Subcutaneous adipose tissue (tissue), 4 donors: ENCODE measurements at places on chromosomes 4 and X. TPM values are rescaled to one million over a fixed set of nuclear protein-coding genes. Genes with fewer than 3 reads are reported as not detected.

Gene MGARP
- total RNA-seq, result 0.65 TPM

Gene MMRN1
- 30.1 TPM for total RNA-seq

Gene ESX1
- total RNA-seq, result not detected

Gene SPRY1
- total RNA-seq, result 157 TPM

Gene TMEM255A
- 0.88 TPM for total RNA-seq

Gene TMEM156
- not detected for total RNA-seq

Gene SH3TC1
- 38.4 TPM for total RNA-seq

Gene CT45A2
- total RNA-seq, result not detected

Gene H2BW2
- not detected for total RNA-seq
